NCI-H774 (cell line): ENCODE measurements at places on chromosomes 5 and 9.

DNA sequence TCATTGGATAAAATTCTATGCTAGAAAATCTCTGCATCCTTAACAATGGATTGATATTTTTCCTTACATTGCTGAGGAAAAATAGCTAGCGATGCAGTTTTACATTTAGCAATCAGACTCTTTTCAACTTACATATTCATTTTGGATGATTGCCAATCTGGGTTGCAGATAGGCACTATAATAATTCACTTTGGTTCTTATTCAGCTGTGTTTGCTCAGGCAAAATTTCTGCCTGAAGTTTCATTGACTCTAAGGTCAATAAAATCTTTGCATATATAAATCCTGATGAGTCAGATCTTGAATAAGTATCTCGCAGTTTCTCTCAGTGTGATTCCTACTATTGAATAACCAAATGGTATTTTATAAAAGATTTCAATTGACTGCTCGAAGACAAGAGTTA lies 1105.8 kb downstream of the CDH18 start:
- DNase-seq: no peak

GRCh38 chr9:134385915-134386314 lies 59.7 kb downstream of the RXRA start:
- no peak for DNase-seq

- DNase-seq: no peak
Measured at GRCh38 chr9:110283751-110284150, 27.4 kb upstream of the TXN start.

- peak; percentile 89 for DNase-seq
Measured at GRCh38 chr9:136527721-136528710, 17.8 kb downstream of the NOTCH1 start.

GRCh38 chr5:880816-881550 lies 11.6 kb downstream of the BRD9 start:
- DNase-seq: no peak

GRCh38 chr9:100670719-100671118 lies 92.8 kb downstream of the CAVIN4 start:
- DNase-seq: no peak

DNA sequence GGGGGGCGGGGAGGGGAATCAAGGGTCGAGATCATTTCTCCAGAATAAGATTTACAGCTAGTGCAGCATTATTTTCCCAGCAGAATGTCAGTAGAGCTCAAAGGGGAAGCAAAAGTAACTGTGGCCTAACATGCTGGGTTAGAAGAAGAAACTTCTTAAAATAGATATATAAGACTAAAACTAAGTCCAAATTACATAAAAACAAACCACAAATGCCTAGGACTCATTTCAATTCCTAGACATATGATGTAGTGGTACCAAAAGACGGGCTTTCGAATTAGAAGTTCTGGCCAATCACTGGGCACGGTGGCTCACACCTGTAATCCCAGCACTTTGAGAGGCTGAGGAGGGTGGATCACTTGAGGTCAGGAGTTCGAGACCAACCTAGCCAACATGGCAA lies 20.8 kb upstream of the MELK start:
- no peak for DNase-seq
